Heart left ventricle (tissue), 16 donors: ENCODE measurements at places on chromosomes 2 and 18. TPM values are rescaled to one million over a fixed set of nuclear protein-coding genes. Genes with fewer than 3 reads are reported as not detected.

The CETN1 gene
- not detected for total RNA-seq

GRCh38 chr2:54724560-54725342, 1.3 kb downstream of the EML6 start:
- H3K27ac ChIP-seq, result no peak overlapping the region
- H3K36me3 ChIP-seq, result no peaks in the 10 kb centered on the region
- peak overlapping the region; percentile 86 for H3K4me3 ChIP-seq
- peaks cover 7% of the 10 kb centered on the region for H3K4me1 ChIP-seq
- no peaks in the 10 kb centered on the region for H3K27me3 ChIP-seq

GRCh38 chr2:36459725-36460137, 104.2 kb downstream of the CRIM1 start:
- H3K4me3 ChIP-seq, result no peak overlapping the region
- H3K4me1 ChIP-seq, result peaks cover 18% of the 10 kb centered on the region
- H3K36me3 ChIP-seq, result no peaks in the 10 kb centered on the region
- no peak overlapping the region for H3K27ac ChIP-seq
- no peaks in the 10 kb centered on the region for H3K27me3 ChIP-seq
- DNase-seq, result peak; percentile 25

The MBP gene
- total RNA-seq, result 93.0 TPM

DNA sequence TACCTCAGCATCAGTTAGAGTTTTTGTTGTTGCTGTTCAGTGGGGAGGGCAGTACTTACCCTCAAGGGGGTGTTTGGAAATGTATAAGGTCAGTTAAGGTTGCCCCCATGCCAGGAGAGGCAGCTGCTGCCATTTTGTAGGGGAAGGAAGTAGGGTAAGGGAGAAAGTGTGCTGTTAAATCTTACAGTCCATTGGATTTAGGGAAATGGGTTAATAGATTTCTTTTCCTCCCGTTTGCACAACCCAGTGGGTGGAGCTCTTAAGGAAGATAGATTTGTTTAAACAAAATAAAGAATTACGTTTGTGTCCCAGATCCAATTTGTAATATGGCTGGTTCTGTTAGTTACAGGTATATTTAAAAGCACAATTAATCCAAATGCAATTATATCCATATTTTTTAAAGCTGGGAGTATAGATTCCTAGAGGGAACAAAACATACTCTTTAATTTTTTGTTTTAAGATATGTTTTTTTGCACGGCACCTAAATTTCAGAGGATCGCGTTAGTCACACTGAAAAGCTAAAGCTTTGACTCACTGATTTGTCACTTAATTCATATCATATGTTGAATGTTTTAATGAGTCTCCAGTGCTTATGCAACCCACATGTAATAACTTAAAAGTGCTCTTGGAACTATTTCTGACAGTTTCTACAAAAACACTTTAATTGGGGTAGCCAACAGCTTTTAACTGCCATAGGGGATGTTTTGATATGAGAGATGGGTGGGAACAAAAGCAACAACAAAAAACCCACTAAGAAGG, 9.0 kb upstream of the CWC22 start:
- no peaks in the 10 kb centered on the region for H3K27me3 ChIP-seq
- no peak overlapping the region for H3K4me3 ChIP-seq
- no peaks in the 10 kb centered on the region for H3K36me3 ChIP-seq
- no peak for DNase-seq
- H3K27ac ChIP-seq, result no peak overlapping the region

DNA sequence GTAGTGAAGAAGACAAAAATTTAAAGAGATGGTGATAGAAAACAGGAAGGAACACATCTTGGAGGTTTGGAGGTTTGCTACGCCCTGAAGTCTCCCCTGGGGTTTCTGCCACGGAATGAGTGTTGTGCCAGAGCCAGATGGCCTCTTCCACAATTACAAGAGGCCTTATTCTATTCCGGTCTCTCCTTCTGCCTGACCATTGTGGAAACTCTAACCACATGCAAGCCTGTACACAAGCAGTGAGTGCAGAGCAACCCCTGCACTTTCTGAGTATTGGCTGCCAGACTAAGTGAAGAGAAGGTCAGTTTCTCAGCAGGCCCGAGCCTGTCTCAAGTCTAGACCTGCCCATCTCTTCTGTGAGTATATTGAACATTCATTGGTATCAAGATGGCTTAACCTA, 22.7 kb upstream of the MYO1B start:
- H3K27me3 ChIP-seq, result no peaks in the 10 kb centered on the region
- peak overlapping the region; percentile 45 for H3K27ac ChIP-seq
- peak; percentile 37 for DNase-seq
- no peak overlapping the region for H3K4me3 ChIP-seq
- peaks cover 20% of the 10 kb centered on the region for H3K4me1 ChIP-seq

DNA sequence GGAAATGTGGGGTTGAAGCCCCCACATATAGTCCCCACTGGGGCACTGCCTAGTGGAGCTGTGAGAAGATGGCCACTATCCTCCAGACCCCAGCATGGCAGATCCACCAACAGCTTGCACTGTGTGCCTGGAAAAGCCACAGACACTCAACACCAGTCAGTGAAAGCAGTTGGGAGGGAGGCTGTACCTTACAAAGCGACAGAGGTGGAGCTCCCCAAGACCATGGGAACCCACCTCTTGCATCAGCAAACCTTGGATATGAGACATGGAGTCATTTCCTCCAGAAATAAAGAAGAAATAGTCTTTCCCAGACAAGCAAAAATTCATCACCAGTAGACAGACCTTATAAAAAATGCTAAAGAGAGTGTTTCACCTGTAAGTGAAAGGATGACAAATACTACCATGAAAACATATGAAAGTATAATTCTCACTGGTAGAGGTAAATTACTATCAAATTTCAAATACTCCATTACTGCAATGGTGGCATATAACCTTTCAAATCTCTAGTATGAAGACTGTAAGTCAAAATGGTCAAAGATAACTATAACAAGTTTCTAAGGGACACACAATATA, 152.6 kb upstream of the EPHA4 start:
- no peaks in the 10 kb centered on the region for H3K27me3 ChIP-seq
- H3K4me3 ChIP-seq, result no peak overlapping the region
- no peaks in the 10 kb centered on the region for H3K4me1 ChIP-seq
- no peaks in the 10 kb centered on the region for H3K36me3 ChIP-seq
- H3K27ac ChIP-seq, result no peak overlapping the region
- no peak for DNase-seq
